ENCODE measurements at places on chromosomes 13 and 19.
A peak's percentile ranks its signal among the peaks of the same experiment; 100 is the strongest.

DNA sequence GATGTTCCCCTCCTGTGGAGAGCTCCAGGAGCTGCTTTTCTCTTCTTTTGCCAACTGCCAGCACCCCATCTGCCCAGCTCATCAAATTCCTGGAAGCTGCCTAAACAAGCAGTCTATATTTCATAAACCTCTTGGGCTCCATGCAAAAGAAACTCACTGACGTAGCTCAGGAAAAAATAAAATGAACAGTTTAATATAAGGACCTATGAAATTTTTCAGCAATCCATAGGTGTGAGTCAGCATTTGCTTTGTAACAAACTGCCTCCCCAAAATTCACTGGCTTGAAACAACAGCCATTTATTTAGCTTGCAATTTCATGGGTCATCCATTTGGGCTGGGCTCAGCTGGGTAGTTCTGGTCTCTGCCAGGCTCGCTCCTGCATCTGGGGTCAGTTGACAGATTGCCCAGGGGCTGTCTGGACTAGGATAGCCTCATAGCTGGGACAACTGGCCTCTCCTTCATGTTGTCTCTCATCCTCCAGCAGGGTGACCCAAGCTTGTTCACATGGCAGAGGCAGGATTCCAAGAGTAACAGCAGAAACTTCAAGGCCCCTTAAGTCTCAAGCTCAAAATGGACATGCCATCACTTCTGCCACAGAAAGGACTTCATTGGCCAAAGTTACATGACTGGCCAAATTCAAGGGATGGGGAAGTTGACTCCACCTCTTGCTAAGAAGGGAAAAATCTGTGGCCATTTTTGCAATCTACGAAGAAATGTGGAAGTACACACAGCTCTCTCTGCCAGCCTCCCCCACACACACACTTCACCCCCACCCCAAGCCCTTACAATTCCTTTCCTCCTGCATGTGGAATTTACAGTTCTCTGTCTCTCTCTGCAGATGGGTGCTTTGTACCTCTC, 7.9 kb upstream of the PVR start:
- no peak for DNase-seq
- H3K27me3 ChIP-seq = peaks cover 6% of the 10 kb centered on the region
- H3K27ac ChIP-seq = no peak overlapping the region
- no peaks in the 10 kb centered on the region for H3K36me3 ChIP-seq

- H3K36me3 ChIP-seq = peaks cover 6% of the 10 kb centered on the region
- no peaks in the 10 kb centered on the region for H3K27me3 ChIP-seq
- H3K27ac ChIP-seq = no peak overlapping the region
- no peak overlapping the region for H3K4me3 ChIP-seq
- no peak for DNase-seq
- no peaks in the 10 kb centered on the region for H3K4me1 ChIP-seq
Observed at GRCh38 chr13:45219938-45220375, 19.1 kb upstream of the KCTD4 start.

DNA sequence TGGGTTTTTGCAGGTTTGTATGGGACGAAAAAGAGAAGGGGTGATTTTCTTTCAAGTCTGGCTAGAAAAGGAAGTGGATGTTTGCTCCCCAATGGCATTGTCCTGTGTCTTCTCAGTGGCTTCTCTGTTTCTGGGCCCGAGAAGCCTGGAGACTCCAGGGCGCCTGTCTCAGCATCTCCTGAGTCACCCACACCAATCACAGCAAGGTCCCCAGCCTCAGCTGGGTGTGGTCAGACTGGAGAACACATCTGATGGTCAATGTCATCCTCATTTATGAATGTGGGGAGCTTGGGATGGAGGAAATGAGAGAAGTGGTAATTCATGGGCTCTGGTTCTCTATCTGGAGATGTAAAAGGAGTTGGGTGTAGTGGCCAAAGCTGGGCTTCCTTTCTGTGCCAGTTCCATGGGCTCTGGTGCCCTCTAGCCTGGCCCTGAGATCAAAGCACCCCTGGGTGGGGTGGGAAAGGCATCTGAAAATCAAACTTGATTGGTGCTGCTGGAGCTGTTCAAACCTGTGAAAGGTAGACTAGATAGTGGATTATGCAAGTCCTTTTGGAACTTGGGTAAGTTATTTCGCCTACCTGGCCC, 13.4 kb downstream of the RASL11A start:
- no peaks in the 10 kb centered on the region for H3K36me3 ChIP-seq
- no peak overlapping the region for H3K4me3 ChIP-seq
- no peaks in the 10 kb centered on the region for H3K27me3 ChIP-seq
- no peak overlapping the region for H3K27ac ChIP-seq
- H3K4me1 ChIP-seq = peaks cover 4% of the 10 kb centered on the region
- DNase-seq = peak; percentile 22

GRCh38 chr13:25860862-25861261, 191.0 kb downstream of the SHISA2 start:
- H3K4me3 ChIP-seq = no peak overlapping the region
- no peak overlapping the region for H3K27ac ChIP-seq
- no peaks in the 10 kb centered on the region for H3K4me1 ChIP-seq
- H3K36me3 ChIP-seq = no peaks in the 10 kb centered on the region

- H3K27me3 ChIP-seq = no peaks in the 10 kb centered on the region
- H3K4me1 ChIP-seq = peaks cover 60% of the 10 kb centered on the region
- DNase-seq = no peak
- H3K4me3 ChIP-seq = no peak overlapping the region
- peak overlapping the region; percentile 33 for H3K27ac ChIP-seq
- H3K36me3 ChIP-seq = peaks cover 39% of the 10 kb centered on the region
Observed at GRCh38 chr19:43759515-43759914, 4.8 kb upstream of the SMG9 start.

GRCh38 chr19:57665261-57665806, 3.4 kb upstream of the ZSCAN4 start:
- no peaks in the 10 kb centered on the region for H3K36me3 ChIP-seq
- H3K4me3 ChIP-seq = no peak overlapping the region
- DNase-seq = no peak
- H3K27ac ChIP-seq = no peak overlapping the region
- peaks cover 1% of the 10 kb centered on the region for H3K4me1 ChIP-seq

DNA sequence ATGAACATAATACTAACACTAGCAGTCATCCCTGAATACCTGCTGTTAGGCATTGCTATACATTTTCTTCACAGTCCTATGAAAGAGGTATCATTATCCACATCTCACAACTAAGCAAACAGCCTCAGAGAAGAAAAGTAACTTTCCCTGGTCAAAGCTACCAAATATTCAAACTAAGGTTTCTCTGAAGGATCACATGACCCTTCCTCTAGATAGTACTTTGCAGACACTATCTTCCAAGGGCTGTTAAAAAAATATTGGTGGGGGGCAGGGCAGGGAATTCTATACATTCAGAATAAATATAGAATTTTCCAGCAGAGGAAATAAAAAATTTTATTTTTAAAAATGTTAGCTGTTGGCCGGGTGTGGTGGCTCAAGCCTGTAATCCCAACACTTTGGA, 3.1 kb downstream of the SLC25A30 start:
- no peak overlapping the region for H3K27ac ChIP-seq
- peaks cover 2% of the 10 kb centered on the region for H3K27me3 ChIP-seq
- H3K36me3 ChIP-seq = peaks cover 16% of the 10 kb centered on the region
- DNase-seq = no peak
- peak overlapping the region; percentile 19 for H3K4me3 ChIP-seq
- H3K4me1 ChIP-seq = peaks cover 21% of the 10 kb centered on the region

GRCh38 chr13:18964942-18965341, 216.7 kb downstream of the TUBA3C start:
- no peaks in the 10 kb centered on the region for H3K27me3 ChIP-seq
- H3K4me3 ChIP-seq = no peak overlapping the region
- no peak for DNase-seq
- no peaks in the 10 kb centered on the region for H3K36me3 ChIP-seq
- no peaks in the 10 kb centered on the region for H3K4me1 ChIP-seq

DNA sequence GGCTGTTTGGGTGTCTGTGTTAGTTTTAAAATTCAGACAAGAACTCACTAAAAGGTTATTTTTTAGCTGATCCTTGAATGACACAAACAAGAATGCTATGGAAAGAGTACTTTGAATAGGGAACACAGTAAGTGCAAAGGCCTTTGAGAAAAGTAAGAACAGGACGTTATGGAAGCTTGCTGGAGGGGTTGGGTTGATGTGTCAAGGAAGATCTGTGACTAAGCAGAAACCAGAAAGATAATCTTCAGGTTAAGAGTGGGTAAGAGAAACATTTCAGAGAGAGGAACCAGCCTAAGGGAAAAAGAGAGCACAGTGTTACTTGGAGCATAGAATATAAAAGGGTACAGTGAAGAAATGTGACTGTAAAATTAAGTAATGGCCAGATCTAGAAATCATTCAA, 41.2 kb upstream of the TRPC4 start:
- no peak for DNase-seq
- no peak overlapping the region for H3K27ac ChIP-seq
- H3K4me3 ChIP-seq = no peak overlapping the region
- H3K4me1 ChIP-seq = no peaks in the 10 kb centered on the region

Measured in activated CD4-positive, alpha-beta memory T cell treated with anti-CD3 and anti-CD28 coated beads, Interleukin-2, amount 10 ng/mL, durations not matched to agents 7 days and 5 days (primary cell).